ENCODE measurements at places on chromosomes 1 and 21. TPM values are rescaled to one million over a fixed set of nuclear protein-coding genes. Genes with fewer than 3 reads are reported as not detected.

The SDF4 gene
- 58.0 TPM for total RNA-seq

The FAM20B gene
- 24.3 TPM for total RNA-seq

The IGSF5 gene
- 0.98 TPM for total RNA-seq

The HS2ST1 gene
- 17.8 TPM for total RNA-seq

The DSCAM gene
- total RNA-seq: 0.33 TPM

The SLAMF9 gene
- total RNA-seq: not detected

The TTC24 gene
- total RNA-seq: not detected

The KCNN3 gene
- 1.0 TPM for total RNA-seq

The TRIM17 gene
- total RNA-seq: 7.3 TPM

The ERRFI1 gene
- 550 TPM for total RNA-seq

The KRTAP13-2 gene
- not detected for total RNA-seq

The PIGR gene
- total RNA-seq: 0.16 TPM

The CRABP2 gene
- 4.2 TPM for total RNA-seq

The SYT11 gene
- total RNA-seq: 5.0 TPM

DNA sequence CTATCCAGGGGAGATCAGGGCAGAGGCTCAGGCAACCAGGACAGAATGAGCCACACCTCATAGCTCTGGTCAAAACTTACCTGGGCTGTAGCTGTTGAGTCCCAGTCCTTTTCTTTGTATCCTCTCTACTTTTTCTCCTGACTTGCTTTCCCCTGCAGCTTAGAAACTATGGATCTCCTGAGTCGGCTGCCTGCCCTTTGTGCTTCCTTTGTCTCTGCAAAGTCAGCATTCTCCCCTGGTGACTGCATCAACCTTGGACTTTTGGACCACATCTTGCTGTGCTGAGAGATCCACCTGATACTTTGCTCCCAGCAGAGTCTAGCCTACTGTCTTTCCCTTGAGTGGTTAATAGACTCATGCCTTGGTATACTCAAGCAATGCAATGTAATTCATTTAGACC, 353.3 kb downstream of the SIPA1L2 start:
- H3K27me3 ChIP-seq: no peaks in the 10 kb centered on the region
- H3K27ac ChIP-seq: no peak overlapping the region
- DNase-seq: no peak
- no peak overlapping the region for H3K4me3 ChIP-seq
- H3K36me3 ChIP-seq: no peaks in the 10 kb centered on the region

GRCh38 chr1:176790786-176791185, 327.8 kb downstream of the PAPPA2 start:
- H3K27me3 ChIP-seq: no peaks in the 10 kb centered on the region
- H3K4me3 ChIP-seq: no peak overlapping the region
- H3K36me3 ChIP-seq: no peaks in the 10 kb centered on the region
- no peaks in the 10 kb centered on the region for H3K4me1 ChIP-seq

DNA sequence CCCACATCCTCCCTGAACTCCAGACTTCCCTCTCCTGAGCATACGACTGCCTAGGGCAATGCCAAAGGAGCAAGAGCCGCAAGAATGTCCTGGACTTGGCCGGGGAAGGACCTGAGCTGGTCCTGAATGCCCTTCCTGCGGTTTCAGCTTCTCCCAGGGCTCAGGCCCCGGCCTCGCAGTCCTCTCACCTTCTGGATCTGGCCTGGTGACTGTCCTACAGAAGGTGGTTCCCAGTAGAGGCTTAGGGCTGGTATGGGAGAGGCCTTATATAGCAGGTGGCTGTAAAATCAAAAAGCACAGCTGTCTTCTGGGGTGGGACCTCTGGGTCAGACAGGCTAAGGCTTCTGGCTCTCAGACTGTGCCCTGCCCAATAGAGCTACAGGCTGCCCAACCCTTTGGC, at the start of gene LYPD8:
Gene LYPD8, minus strand, starts transcription at position 243 of the 400 bp plus-strand sequence. CDS start 4,678 bp downstream, outside the sequence.
- no peaks in the 10 kb centered on the region for H3K36me3 ChIP-seq
- H3K4me3 ChIP-seq: no peak within 1 kb of the TSS
- H3K27me3 ChIP-seq: no peaks in the 10 kb centered on the region
- H3K27ac ChIP-seq: no peak within 1 kb of the TSS
- H3K4me1 ChIP-seq: no peaks in the 10 kb centered on the region
- no peak for DNase-seq

DNA sequence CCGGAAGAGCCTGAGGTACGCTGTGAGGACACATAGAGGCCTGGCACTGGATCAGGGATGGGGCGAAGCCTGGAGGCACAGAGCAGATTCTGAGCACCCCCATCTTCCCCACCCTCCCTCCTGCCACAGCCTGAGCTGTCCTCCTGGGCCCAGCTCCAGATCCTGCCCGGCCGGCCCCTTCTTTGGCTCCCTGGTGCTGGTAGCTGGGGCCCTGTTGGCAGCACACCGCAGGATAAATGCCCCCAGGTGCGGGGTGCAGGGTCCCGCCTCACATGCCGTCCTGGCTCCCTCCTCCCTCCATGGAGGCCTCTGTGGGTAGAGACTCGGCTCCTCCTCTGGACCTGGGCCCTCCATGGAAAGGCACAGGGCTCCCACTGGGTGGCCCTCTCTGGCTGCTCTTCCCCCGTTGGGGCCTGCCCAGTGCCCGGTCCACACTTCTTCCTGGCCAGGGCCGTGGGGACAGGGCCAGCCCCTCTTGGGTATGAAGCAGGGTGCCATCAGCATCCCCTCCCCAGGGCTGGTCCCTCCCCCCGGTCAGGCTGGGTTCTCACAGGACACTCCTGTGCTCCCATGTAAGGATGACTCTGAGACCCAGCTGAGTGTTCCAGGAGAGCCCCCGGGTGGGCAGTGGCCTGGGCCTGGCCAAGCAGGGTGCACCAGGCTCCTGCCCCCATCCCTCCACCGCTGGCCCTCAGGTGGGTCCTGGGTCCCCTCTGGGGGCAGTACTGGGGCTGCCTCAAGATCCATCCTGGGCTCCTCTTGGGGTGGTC, 1.1 kb upstream of the OBSCN start:
- no peaks in the 10 kb centered on the region for H3K4me1 ChIP-seq
- DNase-seq: no peak
- H3K4me3 ChIP-seq: no peak overlapping the region
- H3K27me3 ChIP-seq: no peaks in the 10 kb centered on the region
- no peaks in the 10 kb centered on the region for H3K36me3 ChIP-seq

DNA sequence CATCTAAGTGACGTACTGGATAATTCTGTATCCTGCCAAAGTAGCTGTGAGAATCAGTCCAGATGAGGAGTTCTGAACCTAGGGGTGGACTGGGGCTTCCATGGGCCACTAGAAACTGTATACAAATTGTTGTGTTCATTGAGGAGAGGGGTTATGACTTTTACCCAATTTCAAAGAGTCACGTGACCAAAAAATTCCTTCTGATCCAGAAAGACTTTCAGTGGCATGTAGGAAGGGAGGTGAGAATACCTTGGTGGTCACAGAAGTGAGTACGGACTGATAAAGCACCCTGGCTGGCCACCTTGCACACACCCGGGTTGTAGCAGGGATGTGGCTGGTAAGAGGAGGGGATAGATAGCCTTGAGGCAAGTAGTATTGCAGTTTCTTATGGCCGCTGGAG, 60.4 kb downstream of the BCAR3 start:
- no peak overlapping the region for H3K27ac ChIP-seq
- no peak overlapping the region for H3K4me3 ChIP-seq
- H3K36me3 ChIP-seq: no peaks in the 10 kb centered on the region

DNA sequence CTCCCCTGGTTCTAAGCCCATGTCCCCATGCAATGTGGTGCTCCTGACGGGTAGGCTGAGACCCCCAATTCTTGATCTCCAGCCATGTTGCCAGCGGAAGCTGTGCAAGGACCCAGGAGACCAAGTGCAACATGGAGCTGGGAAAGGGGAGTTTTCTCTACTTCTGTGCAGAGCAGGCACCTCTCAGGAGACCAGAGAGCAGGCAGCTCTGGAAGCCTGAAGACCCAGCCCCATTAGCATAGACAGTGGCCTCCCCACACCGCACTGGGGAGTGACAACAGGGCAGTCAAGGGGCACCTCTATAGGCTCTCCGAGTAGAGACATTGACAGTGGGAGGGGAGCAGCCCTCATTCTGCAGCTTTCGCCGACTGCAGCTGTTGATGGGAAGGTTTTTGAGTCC, 410.2 kb downstream of the MATN1 start:
- no peaks in the 10 kb centered on the region for H3K4me1 ChIP-seq
- no peak overlapping the region for H3K4me3 ChIP-seq
- H3K27me3 ChIP-seq: no peaks in the 10 kb centered on the region
- H3K27ac ChIP-seq: no peak overlapping the region
- no peaks in the 10 kb centered on the region for H3K36me3 ChIP-seq
- no peak for DNase-seq

- H3K36me3 ChIP-seq: no peaks in the 10 kb centered on the region
- no peaks in the 10 kb centered on the region for H3K27me3 ChIP-seq
- DNase-seq: no peak
- no peak overlapping the region for H3K27ac ChIP-seq
- no peaks in the 10 kb centered on the region for H3K4me1 ChIP-seq
These were observed 51.8 kb downstream of the ADARB1 start for GRCh38 chr21:45126204-45126626.

GRCh38 chr1:224041032-224041431, 72.9 kb upstream of the FBXO28 start:
- no peaks in the 10 kb centered on the region for H3K27me3 ChIP-seq
- no peaks in the 10 kb centered on the region for H3K4me1 ChIP-seq
- no peak overlapping the region for H3K4me3 ChIP-seq
- DNase-seq: no peak
- H3K27ac ChIP-seq: no peak overlapping the region
- no peaks in the 10 kb centered on the region for H3K36me3 ChIP-seq

GRCh38 chr21:36663033-36663855, 35.7 kb upstream of the SIM2 start:
- H3K4me1 ChIP-seq: no peaks in the 10 kb centered on the region
- no peak overlapping the region for H3K27ac ChIP-seq

DNA sequence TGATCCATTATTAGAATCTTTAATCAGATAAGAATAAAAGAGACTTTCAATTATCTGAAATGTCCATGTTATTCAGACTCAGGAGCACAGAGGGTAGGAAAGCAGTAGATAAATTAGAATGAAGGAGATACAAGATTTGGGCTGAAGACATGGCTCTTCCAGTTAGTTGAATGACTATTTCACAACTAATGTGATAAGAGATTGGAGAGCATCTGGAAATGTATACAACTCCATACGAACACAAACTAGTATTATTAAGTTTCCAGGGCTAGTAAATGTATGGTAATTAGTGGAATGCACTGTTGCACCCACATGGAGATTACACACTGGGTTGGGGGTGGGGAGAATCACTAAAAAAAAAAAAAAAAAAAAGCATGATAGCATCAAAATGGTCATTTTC, 618.0 kb downstream of the KIF26B start:
- no peaks in the 10 kb centered on the region for H3K27me3 ChIP-seq
- H3K27ac ChIP-seq: no peak overlapping the region
- H3K36me3 ChIP-seq: no peaks in the 10 kb centered on the region
- no peaks in the 10 kb centered on the region for H3K4me1 ChIP-seq
- DNase-seq: no peak

DNA sequence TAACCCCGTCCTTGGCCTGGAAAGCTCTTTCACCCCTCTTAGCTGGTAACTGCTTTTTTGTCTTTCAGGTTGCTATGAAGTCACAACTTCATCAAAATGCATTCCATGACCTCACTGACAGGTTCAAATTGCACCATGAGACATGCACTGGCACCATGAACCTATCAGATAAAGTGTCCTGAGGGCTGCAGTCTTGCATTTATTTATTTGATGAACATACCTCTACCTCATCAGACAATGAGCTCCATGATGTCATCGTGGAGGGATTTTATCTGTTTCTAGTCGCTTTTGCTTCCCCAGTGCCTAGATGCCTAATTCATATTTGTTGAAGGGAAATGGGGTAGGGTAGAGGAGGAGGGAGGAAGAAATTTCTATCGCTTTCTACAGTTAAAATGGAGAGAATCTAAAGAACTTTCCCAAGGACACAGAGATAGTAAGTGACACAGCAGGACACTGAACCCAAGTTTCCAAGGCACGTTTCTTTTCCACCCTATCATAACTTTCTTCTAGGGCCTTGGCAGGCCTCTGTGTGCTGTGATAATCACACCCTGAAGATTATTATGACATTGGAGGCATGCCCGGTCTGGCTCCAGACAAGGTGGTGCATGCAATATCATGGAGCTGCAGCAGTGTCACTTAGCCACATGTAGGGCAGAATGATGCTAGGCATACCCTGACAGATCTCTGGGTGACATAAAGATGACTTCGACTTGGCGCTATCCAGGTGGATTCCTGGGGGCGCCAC, 69.5 kb downstream of the CD58 start:
- no peaks in the 10 kb centered on the region for H3K36me3 ChIP-seq
- no peaks in the 10 kb centered on the region for H3K27me3 ChIP-seq
- no peak overlapping the region for H3K4me3 ChIP-seq

GRCh38 chr1:176338877-176339276, 124.1 kb upstream of the PAPPA2 start:
- H3K4me3 ChIP-seq: peak overlapping the region; percentile 12
- H3K27ac ChIP-seq: peak overlapping the region; percentile 43
- no peaks in the 10 kb centered on the region for H3K4me1 ChIP-seq
- no peaks in the 10 kb centered on the region for H3K36me3 ChIP-seq
- DNase-seq: no peak

DNA sequence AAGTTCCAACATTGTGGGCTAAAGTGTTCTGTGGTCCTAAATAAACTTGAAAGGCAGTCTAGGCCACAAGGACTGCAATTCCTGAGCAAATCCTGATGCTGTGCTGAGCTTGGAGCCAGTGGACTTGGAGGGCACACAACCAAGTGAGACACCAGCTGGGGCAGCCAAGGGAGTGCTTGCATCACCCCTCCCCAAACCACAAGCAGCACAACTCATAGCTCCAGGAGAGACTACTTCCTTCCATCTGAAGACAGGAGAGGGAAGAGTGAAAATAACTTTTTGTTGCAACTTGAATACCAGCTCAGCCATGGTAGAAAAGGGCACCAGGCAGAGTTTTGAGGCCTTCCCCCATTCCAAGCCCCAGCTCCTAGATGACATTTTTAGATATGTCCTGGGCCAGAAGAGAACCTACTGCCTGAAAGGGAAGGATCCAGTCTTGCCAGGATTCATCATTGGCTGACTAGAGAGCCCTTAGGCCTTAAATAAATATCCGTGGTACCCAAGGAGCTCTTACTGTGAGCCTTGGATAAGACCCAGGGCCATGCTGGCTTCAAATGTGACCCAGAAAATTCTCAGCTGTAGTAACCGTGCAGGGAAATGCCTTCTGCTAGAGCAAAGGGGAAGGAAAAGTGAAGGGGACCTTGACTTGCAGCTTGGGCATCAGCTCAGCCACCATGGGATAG, 35.4 kb upstream of the LRRC8B start:
- H3K27me3 ChIP-seq: no peaks in the 10 kb centered on the region
- no peak overlapping the region for H3K4me3 ChIP-seq
- no peak for DNase-seq
- no peaks in the 10 kb centered on the region for H3K4me1 ChIP-seq
- no peaks in the 10 kb centered on the region for H3K36me3 ChIP-seq
- H3K27ac ChIP-seq: no peak overlapping the region

- no peak overlapping the region for H3K4me3 ChIP-seq
- no peaks in the 10 kb centered on the region for H3K36me3 ChIP-seq
- no peaks in the 10 kb centered on the region for H3K4me1 ChIP-seq
- H3K27me3 ChIP-seq: no peaks in the 10 kb centered on the region
- no peak overlapping the region for H3K27ac ChIP-seq
- no peak for DNase-seq
These were observed 2.3 kb upstream of the NRAS start for GRCh38 chr1:114718661-114719423.

GRCh38 chr1:20483833-20484518, 2.0 kb downstream of the CAMK2N1 start:
- no peaks in the 10 kb centered on the region for H3K27me3 ChIP-seq
- DNase-seq: no peak
- H3K4me1 ChIP-seq: no peaks in the 10 kb centered on the region
- H3K27ac ChIP-seq: peak overlapping the region; percentile 95
- H3K4me3 ChIP-seq: peak overlapping the region; percentile 88
- H3K36me3 ChIP-seq: no peaks in the 10 kb centered on the region

- H3K4me1 ChIP-seq: no peaks in the 10 kb centered on the region
- H3K4me3 ChIP-seq: no peak overlapping the region
- H3K36me3 ChIP-seq: no peaks in the 10 kb centered on the region
- no peak overlapping the region for H3K27ac ChIP-seq
- H3K27me3 ChIP-seq: no peaks in the 10 kb centered on the region
These were observed 75.8 kb upstream of the MCOLN3 start for GRCh38 chr1:85124091-85124490.
